ENCODE measurements at places on chromosomes 13 and 19. TPM values are rescaled to one million over a fixed set of nuclear protein-coding genes. Genes with fewer than 3 reads are reported as not detected.

OR7A5 gene
- not detected for total RNA-seq

C5AR1 gene
- not detected for total RNA-seq

CGB2 gene
- total RNA-seq, result not detected

ADAMTS10 gene
- 3.4 TPM for total RNA-seq

GJB6 gene
- not detected for total RNA-seq

ZNF415 gene
- 7.8 TPM for total RNA-seq

SARS2 gene
- total RNA-seq, result 8.3 TPM

PRRG2 gene
- 0.54 TPM for total RNA-seq

KIR2DL4 gene
- not detected for total RNA-seq

ZFP14 gene
- total RNA-seq, result 2.2 TPM

RNF113B gene
- not detected for total RNA-seq

DCT gene
- total RNA-seq, result not detected

ZNF567 gene
- total RNA-seq, result 5.3 TPM

PRR22 gene
- 0.28 TPM for total RNA-seq

SIGLEC6 gene
- total RNA-seq, result not detected

F2RL3 gene
- total RNA-seq, result not detected

WDR87 gene
- total RNA-seq, result not detected

LGALS4 gene
- total RNA-seq, result not detected

FGF9 gene
- under 0.01 TPM for total RNA-seq

IZUMO2 gene
- not detected for total RNA-seq

LRRC4B gene
- not detected for total RNA-seq

TNFSF13B gene
- 0.56 TPM for total RNA-seq

ANGPTL8 gene
- not detected for total RNA-seq

SHISA7 gene
- not detected for total RNA-seq

MAST1 gene
- total RNA-seq, result 0.28 TPM

NLRP4 gene
- total RNA-seq, result not detected

ZNF66 gene
- total RNA-seq, result 2.0 TPM

VSTM2B gene
- not detected for total RNA-seq

SLC6A16 gene
- under 0.01 TPM for total RNA-seq

PNMA8B gene
- total RNA-seq, result under 0.01 TPM

CCNA1 gene
- not detected for total RNA-seq

TMPRSS9 gene
- not detected for total RNA-seq

KLC3 gene
- total RNA-seq, result 0.18 TPM

ARGLU1 gene
- 28.1 TPM for total RNA-seq

PLEKHA4 gene
- total RNA-seq, result 4.2 TPM

SYT3 gene
- total RNA-seq, result not detected

KRTDAP gene
- total RNA-seq, result not detected

FGF21 gene
- not detected for total RNA-seq

RFPL4A gene
- total RNA-seq, result not detected

KIR2DL1 gene
- not detected for total RNA-seq

GPC5 gene
- total RNA-seq, result 1.8 TPM

C19orf81 gene
- total RNA-seq, result not detected
